ENCODE measurements at places on chromosomes 12 and 14.

- no peak for DNase-seq
Observed at GRCh38 chr12:13084898-13085640, 18.4 kb downstream of the GSG1 start.

DNA sequence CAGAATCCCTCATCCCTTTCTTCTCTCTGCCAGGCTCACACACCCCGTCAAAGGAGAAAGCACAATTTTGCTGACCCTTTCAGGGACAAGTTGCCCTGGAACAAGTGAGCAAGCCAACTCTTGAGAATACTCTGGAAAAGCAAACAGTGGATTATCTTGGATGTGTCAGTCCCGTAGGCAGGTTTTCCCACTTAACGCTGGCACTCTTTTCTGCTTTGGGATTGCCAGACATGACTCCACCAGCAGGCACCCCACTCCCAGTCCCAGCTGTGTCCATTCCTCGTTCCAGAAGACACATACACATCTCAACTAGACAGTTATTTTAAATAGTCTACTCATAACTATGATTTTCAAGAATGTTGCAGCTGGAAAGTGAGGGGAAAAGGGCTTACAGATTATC, 145.5 kb upstream of the CDKN3 start:
- no peak for DNase-seq

DNA sequence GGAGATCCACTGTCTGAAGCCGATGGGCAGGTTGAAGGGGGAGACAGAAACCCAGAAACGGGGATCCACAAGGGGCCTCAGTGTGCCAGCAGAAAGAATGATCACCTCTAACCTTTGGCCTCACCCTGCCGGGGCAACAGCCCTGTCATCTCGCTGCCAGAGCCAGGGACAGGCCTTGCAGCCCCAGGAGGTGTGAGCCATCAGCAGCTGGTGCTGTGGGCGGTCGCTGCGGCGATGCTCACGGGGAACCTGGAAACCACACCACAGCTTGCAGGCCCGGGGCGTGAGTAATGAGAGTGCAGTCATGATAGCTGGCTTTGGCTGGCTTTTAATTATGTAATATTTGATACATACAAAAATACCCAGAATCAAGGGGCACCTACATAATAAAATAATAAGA, 4.7 kb upstream of the TTC7B start:
- DNase-seq, result no peak

GRCh38 chr12:112031472-112031871, 18.2 kb downstream of the ERP29 start:
- DNase-seq, result no peak
